Spinal cord (tissue), 10 donors: ENCODE measurements at places on chromosomes 3 and 15. TPM values are rescaled to one million over a fixed set of nuclear protein-coding genes. Genes with fewer than 3 reads are reported as not detected.

Gene PIF1
- polyA plus RNA-seq: 8.5 TPM

Gene SNRK
- polyA plus RNA-seq: 47.1 TPM

Gene CFAP100
- 14.1 TPM for polyA plus RNA-seq

Gene CAND2
- 21.2 TPM for polyA plus RNA-seq

Gene DNAH12
- 6.1 TPM for polyA plus RNA-seq

Gene RETNLB
- not detected for polyA plus RNA-seq

Gene ARGFX
- not detected for polyA plus RNA-seq

Gene KLHL40
- polyA plus RNA-seq: 0.38 TPM

Gene BCL6
- polyA plus RNA-seq: 29.7 TPM

Gene SV2B
- polyA plus RNA-seq: 15.2 TPM
